ENCODE measurements at places on chromosomes 2 and 18. TPM values are rescaled to one million over a fixed set of nuclear protein-coding genes. Genes with fewer than 3 reads are reported as not detected.

RHBDD1 gene
- 57.7 TPM for total RNA-seq

C2orf74 gene
- 12.0 TPM for total RNA-seq

CHN1 gene
- 99.7 TPM for total RNA-seq

GALNT3 gene
- 4.6 TPM for total RNA-seq

ZSWIM2 gene
- 0.23 TPM for total RNA-seq

CPLX4 gene
- total RNA-seq: not detected

COBLL1 gene
- total RNA-seq: 13.1 TPM

SLC4A1AP gene
- total RNA-seq: 29.5 TPM

MTX2 gene
- total RNA-seq: 55.6 TPM

RTTN gene
- 34.8 TPM for total RNA-seq

NDC80 gene
- 14.3 TPM for total RNA-seq

OTOS gene
- not detected for total RNA-seq

ASIC4 gene
- total RNA-seq: 10.4 TPM

POTEF gene
- total RNA-seq: 0.23 TPM

EPB41L3 gene
- 114 TPM for total RNA-seq

UGT1A9 gene
- total RNA-seq: not detected

SLC30A3 gene
- 2.1 TPM for total RNA-seq

ALPG gene
- total RNA-seq: not detected

TMEM182 gene
- 8.5 TPM for total RNA-seq

KCNS3 gene
- 2.8 TPM for total RNA-seq

APCDD1 gene
- total RNA-seq: 26.8 TPM

CKAP2L gene
- 4.2 TPM for total RNA-seq

LAMA1 gene
- 22.1 TPM for total RNA-seq

RMDN2 gene
- 21.5 TPM for total RNA-seq

DSC2 gene
- total RNA-seq: 4.2 TPM

TMEM198 gene
- total RNA-seq: 13.8 TPM

ARID5A gene
- total RNA-seq: 1.8 TPM

PRKAG3 gene
- total RNA-seq: not detected

BCL2 gene
- 21.2 TPM for total RNA-seq

RIF1 gene
- 75.4 TPM for total RNA-seq

MAP4K3 gene
- 93.0 TPM for total RNA-seq

SCN7A gene
- 19.6 TPM for total RNA-seq

C2orf80 gene
- total RNA-seq: 38.1 TPM

TRABD2A gene
- 2.5 TPM for total RNA-seq

ALLC gene
- not detected for total RNA-seq

DPP4 gene
- 0.46 TPM for total RNA-seq

CFAP221 gene
- 25.4 TPM for total RNA-seq

CASP8 gene
- 3.2 TPM for total RNA-seq

RIT2 gene
- 59.3 TPM for total RNA-seq

ASAP2 gene
- total RNA-seq: 51.7 TPM

BCS1L gene
- total RNA-seq: 26.5 TPM

UGT1A5 gene
- total RNA-seq: not detected
